ENCODE measurements at places on chromosomes 11 and 22.

DNA sequence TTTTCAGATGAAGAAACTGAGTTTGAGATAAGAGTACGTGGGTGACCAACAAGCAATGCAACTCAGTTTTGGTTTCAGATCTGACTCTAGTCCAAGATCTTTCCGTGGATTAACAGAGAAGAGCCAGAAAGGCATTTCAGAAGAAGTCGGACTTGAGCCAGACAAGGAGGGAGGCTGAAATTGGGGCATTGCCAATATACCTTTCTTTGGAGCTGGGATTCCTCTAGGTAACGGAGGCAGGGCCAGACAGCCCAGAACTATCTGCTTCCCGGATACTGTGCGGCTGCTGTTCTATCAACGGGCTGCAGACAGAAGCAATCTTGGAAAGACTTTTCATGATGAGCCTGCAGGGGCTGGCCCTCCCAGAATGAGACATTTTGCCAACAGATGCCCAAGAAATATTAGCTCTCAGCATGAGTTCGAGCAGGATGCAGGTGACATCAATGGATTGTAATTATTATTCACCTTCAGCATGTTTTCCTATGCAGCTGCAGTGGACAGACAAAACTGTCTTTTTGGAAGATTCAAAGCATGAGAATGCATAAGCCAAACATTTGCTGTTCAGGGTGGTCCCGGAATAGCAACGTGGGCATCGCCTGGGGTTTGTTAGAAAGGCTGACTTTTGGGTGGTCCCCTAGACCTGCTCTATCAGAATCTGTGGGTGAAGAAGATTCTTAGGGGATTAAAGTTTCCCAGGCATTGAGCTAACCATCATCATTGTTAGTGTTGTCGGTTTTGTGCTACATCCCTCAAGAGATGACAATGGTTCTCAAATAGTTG is 95.7 kb downstream of the SCN3B start:
- no peak for DNase-seq

- peak; percentile 17 for DNase-seq
Observed at GRCh38 chr11:103877221-103877620, 159.2 kb upstream of the DDI1 start.

- peak; percentile 93 for DNase-seq
Observed at GRCh38 chr11:21625982-21626381, 566.9 kb upstream of the ANO5 start.

GRCh38 chr11:119185981-119186634 is 833 bp downstream of the NHERF4 start:
- DNase-seq = no peak

DNA sequence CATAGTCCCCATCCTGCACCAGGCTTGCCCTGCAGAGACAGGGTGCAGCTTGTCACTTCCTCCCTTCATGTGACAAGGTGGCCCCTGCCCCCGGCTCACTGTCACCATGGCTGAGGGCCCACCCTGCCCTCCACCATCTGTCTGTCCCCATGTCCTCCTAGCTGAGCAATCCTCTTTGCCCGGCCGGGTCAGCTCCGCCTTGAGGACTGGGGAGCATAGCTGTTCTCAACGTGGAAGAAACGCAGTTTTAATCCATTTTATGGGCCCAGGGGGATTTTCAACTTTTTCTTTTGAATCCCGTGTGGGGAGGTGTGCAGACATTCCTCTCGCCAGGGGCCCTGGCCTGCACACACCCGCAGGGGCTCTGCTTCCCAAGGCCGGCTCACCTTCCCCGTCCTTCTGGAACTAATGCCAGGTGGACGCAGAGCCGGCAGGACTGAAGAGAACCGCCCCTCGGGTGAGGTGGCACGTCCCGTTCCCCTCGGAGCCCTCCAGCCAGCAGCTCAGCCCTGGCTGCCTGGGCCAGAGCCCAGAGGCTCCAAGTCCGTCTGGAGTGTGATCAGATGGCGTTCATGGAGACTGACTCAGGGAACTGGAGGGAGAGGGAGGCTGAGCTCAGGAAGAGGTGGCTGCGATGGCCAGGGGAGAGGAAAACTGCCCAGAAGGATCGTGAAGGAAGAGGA is 1108.7 kb downstream of the BRD1 start:
- DNase-seq = no peak

- no peak for DNase-seq
Observed at GRCh38 chr11:101996111-101996510, 51.1 kb upstream of the CFAP300 start.

- no peak for DNase-seq
Observed at GRCh38 chr22:25139062-25139461, 60.6 kb upstream of the CRYBB3 start.

DNA sequence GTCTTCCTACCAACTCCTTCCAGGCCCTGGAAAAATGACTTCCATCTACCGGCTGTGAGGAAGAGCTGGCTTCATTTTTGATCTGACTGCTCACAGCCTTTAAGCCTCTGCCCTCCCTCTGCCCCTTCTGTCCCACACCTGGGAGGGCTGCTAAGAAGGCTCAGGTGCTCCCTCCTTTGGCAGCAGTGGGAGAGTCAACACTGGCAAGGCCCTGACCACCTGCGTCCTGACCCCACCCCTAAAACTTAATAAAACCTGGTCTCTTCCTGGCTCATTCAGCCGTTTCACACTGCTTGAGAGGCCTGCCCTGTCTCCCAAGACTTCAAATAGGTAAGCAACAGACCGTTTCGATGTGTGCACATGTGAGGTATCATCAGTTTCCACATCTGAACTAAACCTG is 52.1 kb upstream of the NFRKB start:
- DNase-seq = no peak

DNA sequence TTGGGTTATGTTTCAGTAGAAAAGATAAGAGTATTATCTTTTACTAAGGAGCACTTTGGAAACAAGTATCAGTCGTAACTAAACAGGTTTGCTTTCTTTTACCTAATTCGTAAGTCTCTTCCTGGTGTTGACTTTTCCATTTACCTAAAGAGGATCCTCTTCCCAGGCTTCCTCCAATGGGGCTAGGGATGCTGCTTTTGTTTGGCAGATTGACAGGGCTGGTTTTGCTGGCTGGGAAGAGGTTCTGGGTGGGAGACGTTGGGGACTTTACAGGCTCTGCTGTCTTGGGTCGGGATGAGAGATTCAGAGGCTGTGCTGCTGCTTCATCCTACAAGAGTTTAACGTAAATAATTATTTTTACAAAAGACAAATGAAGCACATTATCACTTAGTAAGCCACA is 306.7 kb downstream of the SOX6 start:
- no peak for DNase-seq

DNA sequence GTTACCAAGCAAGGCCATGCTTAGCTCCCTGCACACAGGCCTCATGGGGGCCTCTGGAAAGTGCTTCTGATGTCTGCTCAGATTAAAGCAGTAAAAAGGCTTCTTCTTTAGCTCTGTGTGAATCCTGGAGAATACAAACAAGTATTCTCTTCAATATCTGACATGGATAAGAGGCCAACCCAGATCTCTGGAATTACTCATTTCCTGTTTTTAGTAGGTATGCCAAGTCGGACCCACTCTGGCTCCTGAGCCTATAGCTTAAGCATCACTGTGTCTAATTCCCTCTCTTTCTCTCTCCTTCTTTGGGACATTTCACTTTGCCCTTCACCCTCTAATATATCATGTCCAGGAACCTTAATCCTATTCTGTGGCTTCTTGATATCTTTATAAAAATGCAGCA is 529.6 kb upstream of the CCDC90B start:
- no peak for DNase-seq

DNA sequence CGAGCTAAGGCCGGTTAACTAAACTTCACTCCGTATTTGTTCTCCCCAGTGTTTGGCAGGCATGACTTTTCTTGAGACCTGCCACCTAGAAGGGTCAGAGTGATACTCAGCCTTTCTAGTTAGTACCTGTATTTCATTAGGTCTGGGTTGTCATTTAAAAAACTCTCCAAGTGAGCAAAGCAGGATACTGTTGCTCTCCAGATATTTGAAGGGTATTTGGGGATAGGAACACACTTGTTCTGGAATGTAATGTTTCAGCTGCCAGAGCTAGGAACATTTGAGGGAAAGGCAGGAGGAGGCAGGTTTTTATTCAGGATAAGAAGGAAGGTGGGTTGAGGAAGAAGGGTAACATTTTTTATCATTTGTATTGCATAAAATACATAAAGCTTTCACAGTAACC is 140.1 kb downstream of the TRIM44 start:
- DNase-seq = no peak

- peak; percentile 74 for DNase-seq
Observed at GRCh38 chr22:25202290-25202921, 2.7 kb downstream of the CRYBB3 start.

DNA sequence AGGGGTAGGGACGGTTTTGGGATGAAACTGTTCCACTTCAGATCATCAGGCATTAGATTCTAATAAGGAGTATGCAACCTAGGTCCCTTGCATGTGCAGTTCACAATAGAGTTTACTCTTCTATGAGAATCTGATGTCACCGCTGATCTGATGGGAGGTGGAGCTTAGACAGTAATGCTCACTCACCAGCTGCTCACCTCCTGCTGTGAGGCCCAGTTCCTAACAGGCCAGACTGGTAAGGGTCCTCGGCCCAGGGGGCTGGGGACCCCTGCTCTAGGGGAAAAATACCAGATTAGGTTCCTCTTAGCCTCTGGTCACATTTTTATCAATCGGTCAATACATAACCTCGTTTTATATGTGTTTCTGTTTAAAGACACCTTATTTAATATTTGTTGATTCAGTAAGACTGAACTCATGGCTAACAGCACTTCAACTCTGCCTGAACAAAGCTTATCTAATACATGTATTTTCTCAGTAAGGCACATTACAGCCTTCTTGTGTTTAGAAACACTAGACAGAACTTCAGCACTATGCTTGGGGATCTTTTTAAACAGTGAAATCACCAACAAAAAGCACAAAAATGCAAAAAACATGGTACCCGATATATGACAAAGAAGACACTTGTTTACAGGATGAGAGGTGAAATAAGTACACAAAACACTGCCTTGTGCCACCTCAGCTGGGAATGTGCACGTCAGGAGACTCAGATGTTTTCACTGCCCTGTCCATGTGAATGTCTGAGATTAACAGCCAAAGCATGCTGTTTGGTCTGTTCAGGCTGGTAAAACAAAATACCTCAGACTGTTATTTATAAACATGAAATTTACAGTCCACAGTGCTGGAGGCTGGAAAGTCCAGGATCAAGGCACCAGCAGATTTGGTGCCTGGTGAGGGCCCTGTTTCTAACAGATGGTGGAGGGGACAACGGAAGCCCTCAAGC is 107.5 kb downstream of the USP35 start:
- no peak for DNase-seq

DNA sequence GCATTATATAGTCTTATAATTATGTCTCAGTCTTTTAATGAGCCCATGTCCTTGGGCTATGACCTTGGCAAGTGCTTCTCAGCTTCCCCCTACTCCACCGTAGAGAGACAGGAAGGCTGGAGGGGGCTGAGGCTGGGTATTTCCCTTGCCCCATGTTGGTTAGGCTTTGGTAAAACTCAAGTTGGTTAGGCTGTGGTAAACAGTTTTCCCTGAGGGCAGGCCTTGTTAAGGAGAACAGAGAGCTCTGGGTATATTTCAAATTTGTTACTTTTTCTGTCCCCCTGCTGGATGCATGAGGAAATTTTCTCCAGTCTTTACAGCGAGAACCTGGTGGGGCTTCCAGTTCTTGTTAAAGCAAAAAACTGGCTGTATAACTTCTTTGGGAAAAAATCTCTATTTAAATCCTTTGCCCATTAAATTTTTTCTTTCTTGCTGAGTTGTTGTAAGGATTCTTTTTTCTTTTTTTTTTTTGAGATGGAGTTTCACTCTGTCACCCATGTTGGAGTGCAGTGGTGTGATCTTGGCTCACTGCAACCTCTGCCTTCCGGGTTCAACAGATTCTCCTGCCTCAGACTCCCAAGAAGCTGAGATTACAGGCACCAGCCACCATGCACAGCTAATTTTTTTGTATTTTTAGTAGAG is 12.2 kb upstream of the DCHS1 start:
- DNase-seq = peak; percentile 41

- DNase-seq = no peak
Observed at GRCh38 chr22:20130319-20130718, 1.3 kb upstream of the ZDHHC8 start.

DNA sequence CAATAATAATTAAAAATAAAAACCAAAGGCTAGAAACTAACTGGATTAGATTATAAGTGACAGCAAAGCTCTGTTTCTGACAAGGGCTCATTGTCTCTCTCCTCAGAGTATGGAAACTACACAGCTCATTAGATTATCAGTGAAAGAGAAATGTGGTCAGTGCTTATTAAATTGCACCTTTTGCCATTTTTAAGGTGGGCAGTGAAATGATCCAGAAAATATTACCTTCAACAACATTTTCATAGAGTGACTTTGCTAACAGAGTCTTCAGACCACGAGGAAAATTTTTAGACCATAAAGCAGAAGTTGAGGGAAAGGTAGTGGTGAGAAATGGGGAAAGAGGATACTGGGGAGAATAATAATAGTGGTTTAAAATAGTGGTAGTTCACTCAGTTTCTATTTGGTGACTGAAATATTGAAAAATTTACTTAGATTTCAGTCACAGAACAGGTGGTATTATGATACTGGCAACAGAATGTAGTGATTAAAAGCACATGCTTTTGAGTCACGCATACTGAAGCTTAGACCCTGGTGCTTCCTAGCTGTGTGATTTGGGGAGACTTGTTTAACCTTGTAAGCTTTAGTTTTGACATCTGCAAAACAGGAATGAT is 684.0 kb upstream of the CCDC90B start:
- no peak for DNase-seq

GRCh38 chr11:120520091-120520822 is 8.7 kb downstream of the GRIK4 start:
- no peak for DNase-seq

- DNase-seq = peak; percentile 79
Observed at GRCh38 chr11:128694618-128695481, 978 bp downstream of the FLI1 start.

- DNase-seq = peak; percentile 59
Observed at GRCh38 chr11:69293819-69294505, at the start of gene MYEOV. MYEOV (plus strand) TSS chr11:69294155; CDS start chr11:69295355, 1,200 bp downstream.
